ENCODE measurements at places on chromosomes 13 and 19. TPM values are rescaled to one million over a fixed set of nuclear protein-coding genes. Genes with fewer than 3 reads are reported as not detected.

DNA sequence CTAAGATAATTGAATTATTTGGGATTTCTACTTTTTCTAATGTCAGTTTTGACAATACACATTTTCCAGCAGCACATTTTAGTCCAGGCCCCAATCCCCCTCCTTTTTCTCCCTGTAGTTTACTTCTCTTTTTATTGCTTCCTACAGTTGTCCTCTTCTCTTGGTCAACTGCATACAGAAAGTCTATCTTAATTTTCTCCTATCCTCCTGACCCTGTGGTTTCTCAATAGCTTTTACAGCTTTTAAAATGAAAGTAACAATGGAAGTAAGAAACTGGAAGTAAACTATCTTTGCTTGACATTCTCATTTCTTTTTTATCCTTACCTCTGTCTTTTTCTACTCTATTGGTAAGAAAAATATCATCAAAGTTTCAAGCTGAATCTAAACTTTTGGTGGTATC, 106.5 kb upstream of the OXGR1 start:
- DNase-seq: no peak
- H3K4me1 ChIP-seq: no peaks in the 10 kb centered on the region
- no peak overlapping the region for H3K4me3 ChIP-seq

Gene WDR62
- polyA plus RNA-seq: not detected

Gene ZNF223
- polyA plus RNA-seq: 3.3 TPM

- peak overlapping the region; percentile 69 for H3K27ac ChIP-seq
- no peaks in the 10 kb centered on the region for H3K27me3 ChIP-seq
- H3K4me1 ChIP-seq: peaks cover 39% of the 10 kb centered on the region
- H3K4me3 ChIP-seq: peak overlapping the region; percentile 90
These were observed 83.5 kb downstream of the PCDH9 start for GRCh38 chr13:67146523-67147130.

DNA sequence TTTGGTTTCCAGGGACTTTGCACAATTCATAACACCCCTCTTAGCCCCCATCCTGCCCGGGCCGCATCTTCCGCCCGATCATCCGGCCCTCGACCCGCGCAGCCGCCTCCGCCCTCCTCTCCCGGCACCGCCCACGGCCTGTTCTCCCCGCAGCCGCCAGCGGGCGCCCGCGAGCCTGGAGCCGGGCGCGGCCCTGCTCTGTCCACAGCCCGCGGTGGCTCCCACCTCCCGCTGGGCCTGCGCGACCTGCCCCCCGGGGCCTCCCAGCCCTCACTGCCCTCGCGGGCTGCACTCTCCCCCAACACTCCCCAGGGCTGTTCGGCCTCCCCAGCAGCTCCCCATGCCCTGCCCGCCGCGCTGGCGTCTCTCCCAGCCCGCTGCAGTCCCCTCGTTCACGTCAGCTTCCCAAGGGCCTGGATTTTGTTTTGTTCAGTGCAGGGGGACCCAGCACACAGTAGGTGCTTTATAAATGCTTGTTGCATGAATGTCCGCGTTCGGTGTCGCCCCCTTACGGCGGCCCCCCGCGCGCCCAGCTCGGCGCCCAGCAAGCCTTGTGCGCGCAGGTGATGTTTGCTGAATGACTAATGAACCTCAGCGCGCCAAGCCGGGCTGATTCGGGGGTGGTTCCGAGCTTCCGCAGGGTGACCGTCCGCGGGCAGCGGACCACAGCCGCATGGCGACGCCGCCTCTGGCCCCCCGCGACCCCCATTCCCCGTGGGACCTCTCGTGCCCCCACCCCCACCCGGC, 4.6 kb upstream of the APC2 start:
- peak; percentile 74 for DNase-seq
- H3K36me3 ChIP-seq: no peaks in the 10 kb centered on the region
- H3K27me3 ChIP-seq: peaks cover 7% of the 10 kb centered on the region
- peak overlapping the region; percentile 83 for H3K4me3 ChIP-seq
- no peak overlapping the region for H3K27ac ChIP-seq
- H3K4me1 ChIP-seq: peaks cover 15% of the 10 kb centered on the region

GRCh38 chr13:99263126-99263785, 5.1 kb upstream of the GPR18 start:
- no peak overlapping the region for H3K4me3 ChIP-seq
- no peak for DNase-seq
- H3K4me1 ChIP-seq: peaks cover 58% of the 10 kb centered on the region
- peaks cover 8% of the 10 kb centered on the region for H3K36me3 ChIP-seq
- H3K27ac ChIP-seq: peak overlapping the region; percentile 82
- no peaks in the 10 kb centered on the region for H3K27me3 ChIP-seq

DNA sequence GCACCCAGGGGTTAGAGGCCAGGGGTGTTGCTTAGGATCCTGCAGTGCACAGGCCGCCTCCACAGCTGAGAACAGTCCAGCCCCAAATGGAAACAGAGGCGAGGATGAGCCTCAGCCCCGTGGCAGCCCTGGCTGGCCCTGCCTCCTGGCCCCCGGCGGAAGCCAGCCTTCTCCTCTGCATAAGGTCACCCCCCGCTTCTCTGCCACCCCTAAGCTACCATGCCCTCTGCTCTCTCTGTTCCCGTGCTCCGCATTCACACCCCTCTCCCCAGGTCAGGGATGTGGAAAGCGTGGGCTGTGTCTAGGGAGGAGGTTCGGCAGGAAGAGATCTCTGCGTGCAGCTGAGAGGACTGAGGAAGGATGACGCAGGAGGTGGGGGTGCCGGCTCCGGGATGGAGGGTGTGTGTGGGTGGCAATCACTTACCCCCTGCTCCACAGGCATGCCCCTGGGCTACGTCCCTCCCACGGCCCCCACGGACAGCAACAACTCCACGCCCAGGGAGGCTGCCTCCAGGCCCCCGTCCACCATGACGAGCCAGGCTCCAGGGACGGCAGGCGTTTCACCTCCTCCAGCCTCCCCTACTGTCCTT, 6.0 kb downstream of the SSC5D start:
- H3K27me3 ChIP-seq: peaks cover 26% of the 10 kb centered on the region
- peaks cover 10% of the 10 kb centered on the region for H3K4me1 ChIP-seq
- H3K4me3 ChIP-seq: no peak overlapping the region
- no peak overlapping the region for H3K27ac ChIP-seq
- DNase-seq: no peak

GRCh38 chr13:41603917-41604316, 146.6 kb downstream of the RGCC start:
- no peaks in the 10 kb centered on the region for H3K27me3 ChIP-seq
- DNase-seq: no peak
- H3K4me3 ChIP-seq: no peak overlapping the region
- H3K27ac ChIP-seq: no peak overlapping the region
- no peaks in the 10 kb centered on the region for H3K4me1 ChIP-seq

Gene FOXA3
- polyA plus RNA-seq: not detected

- no peaks in the 10 kb centered on the region for H3K36me3 ChIP-seq
- DNase-seq: no peak
- no peak overlapping the region for H3K4me3 ChIP-seq
- no peaks in the 10 kb centered on the region for H3K4me1 ChIP-seq
- H3K27ac ChIP-seq: no peak overlapping the region
These were observed 2.1 kb upstream of the TDRD12 start for GRCh38 chr19:32717496-32717895.

Gene PODNL1
- polyA plus RNA-seq: not detected

DNA sequence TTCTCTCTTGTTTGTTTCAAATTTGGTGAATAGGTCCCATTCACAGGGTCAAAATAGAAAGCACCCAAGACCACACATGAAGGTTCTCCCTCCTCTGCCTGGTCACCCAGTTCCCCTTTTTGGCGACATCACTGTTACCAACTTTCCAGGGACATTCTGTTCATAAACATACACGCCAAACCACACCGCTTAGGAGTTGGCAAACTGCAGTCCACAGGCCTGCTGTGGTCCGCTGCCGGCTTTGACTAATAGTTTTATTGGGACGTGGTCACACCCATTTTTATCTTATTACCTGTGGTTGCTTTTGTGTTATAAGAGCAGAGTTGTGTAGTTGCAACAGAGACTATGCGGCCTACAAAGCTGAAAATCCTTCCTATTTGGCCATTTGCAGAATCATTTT, 24.2 kb downstream of the UHRF1 start:
- H3K36me3 ChIP-seq: no peaks in the 10 kb centered on the region
- no peak overlapping the region for H3K4me3 ChIP-seq
- peaks cover 14% of the 10 kb centered on the region for H3K4me1 ChIP-seq
- H3K27ac ChIP-seq: peak overlapping the region; percentile 61
- no peak for DNase-seq

DNA sequence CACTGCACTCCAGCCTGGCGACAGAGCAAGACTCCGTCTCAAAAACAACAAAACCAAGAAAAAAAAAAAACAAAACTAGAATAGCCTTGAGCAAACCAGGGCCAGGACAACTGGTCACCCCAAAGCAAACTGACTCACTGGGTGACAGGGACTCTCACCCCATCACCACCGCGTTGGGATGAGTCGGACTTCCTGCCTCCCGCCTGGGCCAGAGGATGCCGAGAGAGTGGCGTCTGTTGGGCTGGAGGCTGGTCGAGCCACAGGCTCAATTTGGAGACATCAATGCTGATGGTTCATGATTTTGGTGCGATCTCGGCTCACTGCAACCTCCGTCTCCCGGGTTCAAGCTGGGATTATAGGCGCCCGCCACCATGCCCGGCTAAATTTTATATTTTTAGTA, 11.6 kb downstream of the TMPRSS9 start:
- no peak overlapping the region for H3K4me3 ChIP-seq
- no peaks in the 10 kb centered on the region for H3K27me3 ChIP-seq

Gene HOMER3
- not detected for polyA plus RNA-seq

Gene UQCRFS1
- polyA plus RNA-seq: 71.1 TPM

Gene LAIR2
- polyA plus RNA-seq: 0.66 TPM

Gene ACP5
- polyA plus RNA-seq: 22.7 TPM

DNA sequence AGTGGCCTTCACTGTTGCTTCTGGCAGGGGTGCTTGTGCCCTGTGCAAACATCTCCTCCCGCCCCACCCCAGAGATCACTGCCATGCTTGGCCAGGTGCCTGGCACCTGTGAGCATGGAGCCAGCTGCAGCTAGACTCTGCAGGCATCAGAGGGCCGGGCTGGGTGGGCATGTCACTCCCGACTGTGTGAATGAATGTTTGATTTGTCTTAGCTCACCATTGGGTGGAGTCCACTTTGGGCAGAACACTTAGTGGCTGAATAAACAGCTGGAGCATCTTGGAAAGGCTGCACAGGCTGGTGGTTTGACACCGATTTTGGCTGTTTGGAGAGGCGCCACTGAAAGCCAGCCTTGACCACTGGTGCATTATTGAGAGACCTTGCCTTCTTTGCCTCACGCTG, 267.3 kb downstream of the DLEU7 start:
- DNase-seq: no peak
- no peak overlapping the region for H3K4me3 ChIP-seq
- peaks cover 5% of the 10 kb centered on the region for H3K36me3 ChIP-seq
- H3K27ac ChIP-seq: no peak overlapping the region

DNA sequence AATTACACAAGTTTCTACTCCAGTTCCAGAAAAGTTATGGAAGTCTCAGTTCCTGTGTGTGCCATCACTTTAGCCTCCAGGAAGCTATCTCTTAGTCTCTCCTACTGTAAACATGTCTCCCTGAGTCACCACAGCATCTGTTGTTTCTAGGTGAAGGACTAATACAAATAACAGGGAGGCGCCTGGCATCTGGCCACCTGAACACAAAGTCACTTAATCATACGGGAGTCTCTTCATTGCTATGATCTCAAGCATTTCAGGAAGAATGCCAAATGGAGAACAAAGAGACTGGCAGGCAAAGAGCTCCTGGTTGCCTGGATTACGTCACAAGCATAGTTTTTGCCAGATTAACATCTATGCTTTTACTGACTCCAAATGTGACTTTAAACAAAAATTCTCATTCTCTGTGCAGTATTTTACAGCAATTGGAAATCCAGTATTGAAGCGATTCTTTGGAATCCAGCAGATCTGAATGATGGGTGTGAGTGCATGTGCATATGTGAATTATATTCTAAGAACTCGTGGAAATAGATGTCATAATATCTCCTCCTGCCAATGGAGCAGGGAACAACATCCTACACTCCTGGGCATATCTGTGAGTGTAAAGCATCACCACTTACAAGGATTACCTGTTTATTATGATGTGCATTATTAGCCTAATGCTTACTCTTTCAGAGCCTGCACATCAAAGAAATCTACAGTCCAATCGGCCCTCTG, 572.8 kb downstream of the PCDH9 start:
- no peak for DNase-seq
- no peaks in the 10 kb centered on the region for H3K36me3 ChIP-seq
- peaks cover 28% of the 10 kb centered on the region for H3K4me1 ChIP-seq

DNA sequence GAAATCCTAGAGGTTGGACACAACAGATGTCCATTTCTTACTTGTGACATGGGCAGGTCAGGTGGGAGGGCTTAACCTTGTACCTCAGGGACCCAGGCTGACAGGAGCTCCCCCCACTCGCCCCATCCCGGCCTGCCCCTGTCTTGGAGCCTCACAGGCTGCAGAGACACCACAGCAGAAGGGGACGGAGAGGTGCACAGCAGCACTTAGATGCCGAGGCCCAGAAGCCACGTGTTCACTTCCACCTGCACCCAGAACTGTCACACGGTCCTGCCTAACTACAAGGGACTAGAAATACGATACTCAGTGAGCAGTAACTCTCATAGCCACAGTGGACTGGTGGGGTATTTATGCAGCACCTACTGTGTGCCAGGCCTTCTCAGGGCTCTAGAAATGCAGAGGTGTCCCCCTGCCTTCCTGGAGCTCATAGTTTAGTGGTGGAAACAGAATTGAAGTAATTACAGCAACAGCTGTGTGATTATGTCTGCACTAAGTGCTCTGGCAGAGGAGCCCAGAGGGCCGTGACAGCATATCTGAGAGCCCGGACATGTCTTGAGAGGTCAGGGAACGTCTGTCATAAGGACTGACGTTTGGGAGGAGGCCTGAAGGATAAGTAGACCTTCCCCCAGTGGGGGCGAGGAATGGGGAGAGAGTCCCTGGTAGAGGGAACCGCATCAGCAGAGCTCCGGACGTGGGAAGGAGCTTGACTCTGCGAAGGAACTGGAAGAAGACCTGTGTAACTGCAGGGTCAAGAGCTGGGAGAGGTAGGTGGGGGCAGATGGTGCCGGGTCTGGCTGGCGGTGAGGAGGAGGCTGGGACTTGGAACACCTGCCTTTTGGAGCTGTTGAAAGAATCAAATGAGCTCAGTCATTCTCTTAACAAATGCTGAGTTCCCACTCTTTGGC, 130.0 kb downstream of the SIPA1L3 start:
- no peak for DNase-seq
- H3K4me1 ChIP-seq: peaks cover 69% of the 10 kb centered on the region
- no peak overlapping the region for H3K4me3 ChIP-seq
- no peaks in the 10 kb centered on the region for H3K27me3 ChIP-seq
- peak overlapping the region; percentile 79 for H3K27ac ChIP-seq

Gene ACER1
- polyA plus RNA-seq: not detected

GRCh38 chr19:52990759-52991418, 22.8 kb upstream of the ERVV-1 start:
- DNase-seq: no peak
- peaks cover 12% of the 10 kb centered on the region for H3K4me1 ChIP-seq
- no peaks in the 10 kb centered on the region for H3K27me3 ChIP-seq
- H3K36me3 ChIP-seq: peaks cover 13% of the 10 kb centered on the region

DNA sequence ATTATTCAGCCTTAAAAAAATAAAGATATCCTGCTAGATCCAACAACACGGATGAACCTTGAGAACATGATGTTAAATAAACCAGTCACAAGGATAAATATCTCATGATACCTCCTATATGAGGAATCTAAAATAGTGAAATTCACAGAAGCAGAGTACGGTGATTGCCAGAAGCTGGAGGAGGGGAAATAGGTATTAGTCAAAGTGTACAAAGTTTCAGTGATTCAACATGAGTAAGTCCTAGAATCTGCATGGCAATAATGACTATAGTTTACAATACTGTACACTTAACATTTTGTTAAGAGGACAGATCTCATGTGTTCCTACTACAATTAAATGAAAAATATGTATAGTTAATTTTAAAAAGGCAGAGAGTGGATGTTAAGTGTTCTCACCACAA, 206.6 kb upstream of the SLC10A2 start:
- H3K4me1 ChIP-seq: no peaks in the 10 kb centered on the region
- no peaks in the 10 kb centered on the region for H3K36me3 ChIP-seq
- no peaks in the 10 kb centered on the region for H3K27me3 ChIP-seq
- no peak for DNase-seq

Data from naive B cell (primary cell).